CD4-positive, CD25-positive, alpha-beta regulatory T cell (primary cell): ENCODE measurements at places on chromosomes 12 and 14. TPM values are rescaled to one million over a fixed set of nuclear protein-coding genes. Genes with fewer than 3 reads are reported as not detected.

A2ML1 gene
- total RNA-seq = not detected

GPR84 gene
- total RNA-seq = not detected

GRCh38 chr14:68695326-68695768, 97.5 kb downstream of the ZFP36L1 start:
- no peak for DNase-seq

GRCh38 chr12:49783917-49784676, 42.7 kb downstream of the TMBIM6 start:
- DNase-seq = no peak

GRCh38 chr14:68977718-68978171, 1.4 kb downstream of the ACTN1 start:
- peak; percentile 20 for DNase-seq
